ENCODE measurements at places on chromosomes 4 and X.
A peak's percentile ranks its signal among the peaks of the same experiment; 100 is the strongest.

- no peak for DNase-seq
These were observed 421.3 kb downstream of the BCOR start for GRCh38 chrX:39676434-39676833.

- no peak for DNase-seq
These were observed 216.4 kb upstream of the HAND2 start for GRCh38 chr4:173746424-173746823.

GRCh38 chr4:52032005-52032404, 6.1 kb downstream of the SGCB start:
- peak; percentile 24 for DNase-seq

- DNase-seq, result no peak
These were observed 9.9 kb upstream of the SCOC start for GRCh38 chr4:140363558-140363957.

DNA sequence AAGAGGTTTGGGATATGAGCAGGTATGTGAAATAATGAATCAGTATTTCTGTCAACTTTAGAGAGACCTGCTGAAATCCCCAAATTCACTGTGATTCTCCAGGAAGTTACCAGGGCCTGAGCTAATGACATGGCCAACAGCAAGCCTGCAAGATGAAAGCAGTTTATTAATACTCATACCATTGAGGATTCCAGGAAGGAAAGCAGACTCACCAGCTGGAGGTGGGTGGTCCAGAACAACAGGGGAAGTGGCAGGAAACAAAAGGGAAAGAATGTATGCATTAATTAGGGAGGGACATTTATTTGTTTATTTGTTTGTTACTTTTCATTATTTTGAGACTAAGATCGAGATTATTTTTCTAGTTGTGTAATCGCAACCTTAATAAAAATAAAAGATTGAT, 196.6 kb upstream of the AGA start:
- no peak for DNase-seq

DNA sequence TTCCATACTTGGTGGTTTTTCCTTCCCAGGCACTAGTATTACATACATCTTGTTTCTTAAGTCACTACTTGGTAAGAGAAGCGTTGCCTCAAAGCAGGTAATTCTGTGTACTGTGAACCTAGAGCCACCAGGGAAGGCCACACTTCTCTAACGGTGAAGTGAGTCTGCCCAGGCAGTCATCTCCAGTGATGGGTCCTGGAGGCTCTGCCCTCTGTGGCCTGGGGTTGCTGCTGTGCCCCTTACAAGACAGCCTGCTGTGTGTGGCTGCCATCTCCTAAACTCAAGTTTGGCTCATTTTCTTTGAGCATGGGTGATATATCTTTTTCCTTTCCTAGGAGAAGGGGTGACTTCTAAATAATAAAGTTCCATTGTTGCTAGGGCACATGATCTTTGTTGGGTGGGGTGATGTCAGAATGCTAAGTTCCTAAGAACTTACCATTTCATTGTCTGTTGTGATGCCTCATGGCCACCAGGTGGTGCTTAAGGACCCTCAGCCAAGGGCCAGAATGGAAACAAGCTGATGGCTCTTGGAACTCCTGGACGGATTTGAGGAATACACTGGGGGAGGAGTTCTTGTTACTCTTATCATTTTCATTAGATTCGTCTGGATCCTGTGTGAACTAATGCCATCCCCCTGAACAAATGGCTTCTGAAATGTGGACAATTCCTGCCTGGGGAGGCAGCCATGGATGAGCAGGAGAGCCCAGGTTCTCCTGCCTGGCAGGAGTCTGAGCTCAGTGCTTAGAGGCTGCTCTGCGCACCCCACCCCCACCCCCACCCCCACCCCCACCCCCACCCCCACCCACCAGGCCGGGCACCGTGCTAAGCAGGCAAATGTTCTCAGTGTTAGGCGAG, 41.1 kb upstream of the WDR1 start:
- peak; percentile 80 for DNase-seq

DNA sequence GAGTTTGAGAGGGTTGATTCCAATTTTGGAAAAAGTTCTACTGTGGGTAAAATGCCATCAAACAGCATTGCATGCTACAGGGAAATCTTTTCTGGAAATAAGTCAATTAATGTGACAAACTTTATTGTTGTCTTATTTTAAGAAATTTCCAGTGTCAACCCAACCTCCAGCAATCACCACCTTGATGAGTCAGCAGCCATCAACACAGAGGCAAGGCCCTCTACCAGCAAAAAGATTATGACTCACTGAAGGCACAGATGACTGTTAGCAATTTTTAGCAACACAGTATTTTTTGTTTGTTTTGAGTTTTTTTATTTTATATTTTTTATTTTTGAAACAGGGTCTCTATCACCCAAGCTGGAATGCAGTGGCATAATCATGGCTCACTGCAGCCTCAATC, 165.4 kb upstream of the C1QTNF7 start:
- DNase-seq, result no peak

GRCh38 chrX:115525486-115525885, 35.5 kb upstream of the PLS3 start:
- DNase-seq, result no peak

- DNase-seq, result no peak
These were observed 57.5 kb downstream of the DCTD start for GRCh38 chr4:182859730-182860129.

GRCh38 chr4:140971077-140971792, 162.0 kb downstream of the RNF150 start:
- DNase-seq, result no peak

DNA sequence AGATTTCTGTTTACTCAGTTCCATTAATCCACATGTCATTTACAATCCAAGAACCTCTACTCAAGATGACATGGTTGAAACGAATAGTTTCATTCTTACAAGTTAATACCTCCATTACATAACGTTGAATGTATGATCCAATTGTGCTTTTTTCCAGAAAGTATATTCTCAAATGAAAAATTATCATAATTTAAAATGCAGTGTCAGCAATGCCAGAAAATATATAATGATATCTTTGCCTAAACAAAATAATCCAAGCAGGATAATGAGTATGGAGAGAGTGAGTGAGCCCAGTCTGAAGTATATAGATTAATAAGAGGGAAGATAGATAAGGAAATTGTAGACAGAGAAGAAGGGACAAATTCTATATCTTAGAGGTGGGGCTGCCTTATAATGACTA, 505.0 kb downstream of the CENPC start:
- DNase-seq, result no peak

DNA sequence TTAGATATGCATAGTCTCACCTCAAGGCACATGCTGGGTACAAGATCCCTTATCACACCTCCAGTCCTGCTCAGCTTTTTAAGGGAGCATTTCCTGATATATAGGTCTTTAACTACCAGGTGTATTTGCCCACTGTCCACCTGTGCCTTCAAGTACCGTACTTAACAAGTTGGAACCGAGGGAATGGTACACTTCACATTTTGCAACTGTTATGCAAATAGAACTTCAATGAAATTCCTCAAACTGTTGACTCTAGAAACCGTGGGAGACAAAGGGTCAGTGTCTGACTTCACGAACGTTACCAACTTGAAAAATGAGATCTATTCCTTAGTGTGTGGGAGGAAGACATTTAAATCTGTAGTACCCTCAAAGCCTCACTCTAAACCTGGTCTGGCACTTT, 5.2 kb downstream of the TRIM2 start:
- DNase-seq, result no peak

All from suppressor macrophage treated with lipopolysaccharide for 1 hour (primary cell).